Cortex of kidney (tissue), 1 donor: ENCODE measurements at places on chromosomes 7 and 10.

DNA sequence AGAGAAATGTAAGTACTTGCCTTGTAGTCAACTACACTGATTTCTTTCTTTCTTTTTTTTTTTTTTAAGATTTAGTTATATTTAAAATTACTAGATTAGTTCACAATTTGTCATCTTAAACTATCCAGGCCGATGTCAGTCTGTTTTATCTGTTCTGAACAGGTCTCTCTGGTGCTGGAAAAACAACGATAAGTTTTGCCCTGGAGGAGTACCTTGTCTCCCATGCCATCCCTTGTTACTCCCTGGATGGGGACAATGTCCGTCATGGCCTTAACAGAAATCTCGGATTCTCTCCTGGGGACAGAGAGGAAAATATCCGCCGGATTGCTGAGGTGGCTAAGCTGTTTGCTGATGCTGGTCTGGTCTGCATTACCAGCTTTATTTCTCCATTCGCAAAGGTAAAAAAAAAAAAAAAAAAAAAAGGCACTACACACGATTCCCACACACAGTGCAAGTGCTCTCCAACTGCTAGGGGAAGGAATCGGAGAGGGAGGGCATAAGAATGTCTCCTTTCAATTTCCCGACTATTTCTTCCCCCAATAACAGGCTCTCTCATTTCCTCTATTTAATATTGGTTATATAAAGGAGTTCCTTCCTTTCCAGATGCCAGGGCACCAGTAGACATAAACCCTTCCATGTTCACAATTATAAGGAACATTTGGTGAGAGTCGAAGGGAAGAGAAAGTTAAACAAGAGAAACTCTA is 53.4 kb downstream of the PAPSS2 start:
- no peak for DNase-seq

GRCh38 chr10:100347568-100348195 is 649 bp downstream of the SCD start:
- no peak for DNase-seq

DNA sequence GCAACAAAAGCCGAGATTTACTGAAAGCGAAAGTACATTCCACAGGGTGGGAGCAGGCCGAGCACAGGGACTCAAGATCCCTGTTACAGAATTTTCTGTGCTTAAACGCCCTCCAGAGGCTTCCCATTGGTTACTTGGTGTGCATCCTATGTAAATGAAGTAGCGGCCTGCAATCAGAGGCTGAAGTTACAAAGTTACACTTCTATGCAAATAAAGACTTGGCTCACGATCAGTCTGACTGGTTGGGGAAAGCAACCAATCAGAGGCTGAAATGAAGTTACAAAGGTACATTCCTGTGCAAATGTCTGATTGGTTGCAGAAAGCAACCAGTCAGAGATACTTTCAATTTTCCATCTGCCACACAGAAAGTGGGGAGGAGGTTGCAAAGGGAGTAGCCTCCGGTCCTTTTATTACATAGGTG is 4.1 kb downstream of the ACBD7 start:
- DNase-seq = no peak

DNA sequence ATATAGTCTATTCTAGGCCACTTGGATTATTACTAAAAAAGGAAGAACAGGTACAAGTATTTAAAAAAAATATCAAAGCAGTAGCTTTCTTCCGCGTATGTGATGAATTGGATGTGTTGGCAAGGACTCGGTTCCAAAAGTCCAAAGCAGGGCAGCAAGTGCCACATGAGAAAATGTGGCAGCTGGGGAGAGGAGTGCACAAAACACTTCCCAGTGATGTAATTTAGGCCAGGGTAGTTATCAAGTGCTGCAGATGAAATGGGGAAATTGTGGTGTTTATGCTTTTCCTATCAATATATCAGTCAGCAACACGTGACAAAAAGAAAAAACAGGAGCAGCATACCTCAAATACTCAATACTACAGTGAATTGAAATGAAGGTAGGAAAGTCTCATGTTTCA is 7.0 kb downstream of the RHOBTB1 start:
- no peak for DNase-seq

- DNase-seq = no peak
Observed at GRCh38 chr7:54581511-54581910, 39.3 kb downstream of the VSTM2A start.

DNA sequence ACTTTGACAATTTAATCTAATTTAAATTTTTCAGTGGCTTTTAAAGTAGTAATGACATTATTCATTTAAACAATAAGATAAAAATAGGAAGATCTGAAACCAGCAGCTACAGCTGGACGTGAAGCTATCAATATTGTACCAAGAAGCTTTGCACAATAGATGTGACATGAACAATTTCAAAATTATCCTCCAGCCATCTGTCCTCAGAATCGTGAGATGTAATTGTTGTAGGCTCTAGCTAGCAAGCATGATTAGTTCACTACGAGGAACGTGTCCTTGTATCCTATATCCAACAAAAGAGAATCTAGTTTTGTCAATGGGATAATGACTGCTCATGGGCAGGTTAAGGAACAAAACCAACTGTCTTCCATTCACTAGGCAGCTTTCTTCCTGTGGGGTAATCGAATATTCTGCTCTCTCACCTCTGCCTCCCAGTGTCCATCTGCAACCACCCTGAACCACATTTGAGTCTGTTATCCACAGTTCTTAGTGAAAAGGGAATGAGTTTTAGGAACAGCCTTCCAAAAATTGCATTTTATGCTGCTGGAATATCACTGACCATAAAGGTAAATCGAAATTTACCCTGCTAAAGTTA is 247.3 kb downstream of the PARD3 start:
- DNase-seq = no peak

DNA sequence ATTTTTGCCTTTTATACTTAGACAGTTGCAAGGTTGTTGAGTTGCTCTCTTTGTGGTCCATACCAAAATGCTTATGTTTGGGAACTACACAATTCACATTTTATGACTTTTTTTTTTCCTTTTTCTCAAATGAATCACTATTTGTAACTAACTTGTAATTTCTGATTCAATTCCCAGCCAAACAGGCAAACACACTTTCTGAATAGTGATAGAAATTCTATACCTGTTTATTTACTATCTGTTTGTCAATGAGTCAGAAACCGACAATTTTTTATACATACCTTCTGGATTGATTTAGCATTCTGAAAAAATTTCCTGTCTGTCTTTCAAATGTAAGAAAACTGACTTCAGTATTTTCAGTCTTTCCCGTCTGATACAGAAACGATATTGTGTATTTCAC is 69.1 kb downstream of the MBL2 start:
- no peak for DNase-seq

DNA sequence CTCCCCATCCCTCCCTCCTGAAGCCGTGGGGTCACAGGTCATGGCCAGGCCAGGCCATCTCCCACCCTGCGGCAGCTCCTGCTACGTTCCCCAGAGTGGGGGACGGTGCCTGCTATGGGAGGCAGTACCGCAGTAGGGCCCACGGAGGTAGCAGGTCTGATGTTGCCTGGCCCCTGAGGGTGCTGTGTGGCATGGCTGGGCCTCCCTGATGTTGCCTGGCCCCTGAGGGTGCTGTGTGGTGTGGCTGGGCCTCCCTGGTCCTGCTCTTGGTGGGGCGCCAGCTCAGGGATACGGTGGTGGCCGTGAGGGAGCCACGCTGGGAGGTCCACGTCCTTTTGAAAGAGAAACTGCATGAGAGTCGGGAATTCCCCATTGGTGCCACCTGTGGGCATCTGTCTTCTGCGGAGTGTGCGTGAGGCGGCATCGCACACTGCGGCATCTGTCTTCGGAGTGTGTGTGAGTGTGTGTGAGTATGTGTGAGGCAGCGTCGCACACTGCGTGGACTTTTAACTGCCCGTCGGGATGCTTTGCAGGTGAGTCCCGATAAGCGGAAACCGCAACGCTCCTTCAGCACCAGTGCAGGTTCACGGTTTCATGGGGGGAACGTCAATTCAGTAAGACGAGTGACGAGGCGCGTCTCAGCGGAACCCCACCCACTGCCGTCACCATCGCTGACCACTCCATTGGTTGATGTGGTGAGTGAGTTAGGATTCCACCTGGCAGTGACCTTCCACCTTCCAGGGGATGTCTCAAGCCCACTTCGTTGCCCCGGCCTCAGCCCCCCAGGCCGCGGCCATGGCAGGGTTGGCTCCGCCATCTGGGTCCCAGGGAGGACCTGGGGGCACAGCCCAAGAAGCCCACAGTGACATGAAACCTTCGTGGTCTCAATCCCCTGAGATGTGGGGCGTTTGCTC is 51.2 kb upstream of the CFAP46 start:
- DNase-seq = no peak

- no peak for DNase-seq
Observed at GRCh38 chr10:59879363-59879913, 26.9 kb downstream of the CCDC6 start.

GRCh38 chr7:45325378-45325777 is 167.8 kb downstream of the RAMP3 start:
- DNase-seq = no peak

GRCh38 chr10:110803830-110804338 is 67.8 kb upstream of the PDCD4 start:
- no peak for DNase-seq

DNA sequence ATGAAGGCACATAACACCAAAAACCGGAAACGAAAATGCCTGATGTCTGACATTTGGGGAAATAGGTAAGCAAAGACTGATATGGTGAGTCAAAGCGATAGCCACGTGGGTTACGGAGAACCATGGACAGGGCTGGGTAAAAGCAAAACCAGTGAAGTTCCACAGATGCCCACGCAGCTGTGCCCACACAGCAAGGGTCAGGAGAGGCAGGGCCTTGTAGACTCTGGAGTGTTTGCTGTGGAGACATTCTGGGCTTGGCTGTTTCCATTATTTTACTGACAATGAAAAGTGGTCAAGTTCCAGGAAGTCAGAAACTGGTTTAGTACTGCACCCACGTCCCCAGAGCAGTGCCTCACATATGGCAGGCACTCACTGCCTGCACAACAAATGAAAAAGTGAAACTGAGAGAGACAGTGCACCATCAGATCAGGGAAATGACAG is 148.7 kb downstream of the ZMYND11 start:
- DNase-seq = no peak

GRCh38 chr10:57113545-57113944 is 752.5 kb upstream of the ZWINT start:
- no peak for DNase-seq

- DNase-seq = no peak
Observed at GRCh38 chr10:110989016-110989415, 69.6 kb downstream of the SHOC2 start.

DNA sequence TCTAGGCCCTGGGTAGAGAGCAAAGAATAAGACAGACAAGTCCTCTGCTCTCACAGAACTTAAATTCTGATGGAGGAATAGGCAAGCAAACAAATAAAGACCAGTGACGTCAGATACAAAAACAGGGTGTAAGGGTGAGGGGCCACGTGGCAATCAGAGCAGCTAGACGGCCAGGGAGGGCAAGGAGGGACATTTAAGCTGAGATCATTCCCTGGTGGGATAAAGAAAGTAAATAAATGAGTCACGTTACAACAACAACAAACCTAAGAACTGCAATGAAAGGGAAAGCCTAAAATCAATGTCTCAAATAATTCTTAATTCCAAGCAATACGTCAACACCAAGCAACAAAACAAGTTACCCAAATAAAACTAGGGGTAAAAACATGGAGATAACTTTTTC is 21.8 kb downstream of the STN1 start:
- no peak for DNase-seq

GRCh38 chr10:29199941-29200679 is 88.8 kb upstream of the LYZL1 start:
- DNase-seq = no peak

- DNase-seq = no peak
Observed at GRCh38 chr7:93799750-93800357, 90.7 kb downstream of the TFPI2 start.

GRCh38 chr10:130378556-130379400 is 242.6 kb downstream of the GLRX3 start:
- no peak for DNase-seq

- no peak for DNase-seq
Observed at GRCh38 chr7:46003896-46004875, 83.1 kb upstream of the IGFBP3 start.

DNA sequence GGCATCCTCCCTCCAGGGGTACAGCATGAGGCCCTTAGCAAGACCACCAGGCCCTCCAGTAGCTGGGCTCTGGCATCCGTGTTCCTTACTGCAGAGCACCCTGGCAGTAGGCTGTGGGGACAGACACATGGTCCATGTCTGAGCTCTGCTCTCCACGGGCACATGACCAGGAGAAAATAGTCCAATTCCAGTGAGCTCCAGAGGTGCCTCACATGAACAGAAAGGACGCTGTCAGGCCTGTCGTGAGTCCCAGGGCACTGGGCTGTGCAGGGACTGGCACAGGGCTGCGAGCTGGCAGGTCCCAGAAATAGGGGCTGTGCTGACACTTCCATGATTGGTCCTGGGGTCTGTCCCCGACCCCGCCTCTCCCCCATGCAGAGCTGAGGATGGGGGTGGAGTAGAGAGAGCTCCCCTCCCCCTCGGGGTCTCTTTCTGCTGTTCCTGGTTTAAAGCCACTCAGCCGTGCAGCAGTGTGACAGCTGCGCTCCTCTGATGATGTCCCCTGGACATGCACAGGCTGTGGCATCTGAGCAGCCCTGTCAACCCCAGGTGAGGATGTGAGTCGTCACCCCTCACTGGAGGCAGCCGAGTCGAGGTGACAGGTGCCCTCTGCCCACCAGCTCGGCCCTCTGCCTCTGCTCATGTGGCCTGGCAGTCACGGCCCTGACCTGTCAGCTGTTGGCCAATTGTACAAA is 25.2 kb upstream of the ZNF488 start:
- DNase-seq = no peak

DNA sequence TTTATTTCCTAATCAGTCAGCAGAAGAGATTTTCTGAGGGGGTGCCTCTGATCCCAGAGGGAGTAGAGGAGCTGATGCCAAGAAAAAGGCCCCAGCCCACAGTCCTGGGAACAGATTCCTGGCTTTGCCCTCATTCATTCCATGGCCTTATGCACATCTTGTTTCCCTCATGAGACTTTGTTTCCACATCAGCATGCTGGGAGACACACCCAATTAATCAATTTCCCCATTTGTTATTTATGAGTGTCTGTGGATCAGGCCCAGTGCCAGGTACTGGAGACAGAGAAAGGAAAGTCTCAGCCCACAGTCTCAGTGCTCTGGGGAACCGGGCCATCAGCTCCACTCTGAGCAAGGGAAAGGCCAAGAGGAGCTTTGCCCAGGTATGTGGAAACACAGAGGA is 496.2 kb upstream of the ZMIZ1 start:
- no peak for DNase-seq

GRCh38 chr10:89479771-89480446 is 55.5 kb downstream of the SLC16A12 start:
- no peak for DNase-seq

DNA sequence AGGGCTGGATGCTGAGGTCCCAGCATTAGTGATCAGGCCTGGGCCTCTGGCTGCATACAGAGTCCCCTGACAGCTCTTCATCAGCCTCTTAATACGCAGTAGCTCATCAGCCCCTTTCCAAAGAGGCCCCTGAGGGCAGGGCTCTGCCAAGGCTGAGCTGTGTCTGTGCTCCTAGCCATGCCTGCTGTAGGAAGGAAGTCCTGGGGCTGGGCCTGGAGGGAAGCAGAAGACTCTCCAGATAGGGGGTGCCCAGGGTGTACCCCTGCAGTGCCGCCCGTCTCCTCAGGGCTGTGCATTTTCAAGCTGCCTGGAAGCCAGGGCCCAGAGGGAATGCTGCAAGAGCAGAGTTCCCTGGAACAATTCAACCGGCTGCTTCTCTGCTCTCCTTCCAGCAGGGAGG is 7.3 kb upstream of the RET start:
- no peak for DNase-seq

GRCh38 chr10:92011560-92012214 is 88.1 kb downstream of the BTAF1 start:
- DNase-seq = no peak

- DNase-seq = no peak
Observed at GRCh38 chr7:35552691-35553090, 142.2 kb downstream of the HERPUD2 start.
